GM12878 (cell line): ENCODE measurements at places on chromosomes 5 and 9. TPM values are rescaled to one million over a fixed set of nuclear protein-coding genes. Genes with fewer than 3 reads are reported as not detected.

The PAEP gene
- total RNA-seq: not detected in 2 replicates

DNA sequence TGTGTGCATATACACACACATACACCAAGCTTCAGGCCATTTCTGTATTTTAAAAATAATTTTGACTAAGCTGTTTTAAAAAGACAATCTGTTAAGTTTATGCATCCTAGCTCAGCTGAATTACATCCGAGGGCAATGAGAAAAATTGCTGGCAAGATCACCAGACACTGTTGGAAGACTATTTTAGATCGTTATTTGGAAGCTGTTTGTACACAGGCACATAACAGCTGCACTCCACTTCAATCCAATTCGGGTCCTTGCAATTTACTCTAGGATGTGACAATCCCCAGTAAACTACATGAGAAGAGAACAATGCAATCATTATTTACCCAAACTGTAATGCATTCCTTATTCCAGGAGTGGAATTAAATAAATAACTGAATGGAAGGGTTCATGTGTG lies 79.3 kb upstream of the RASA1 start:
- H3K4me1 ChIP-seq: peaks cover 11% of the 10 kb centered on the region
- H3K4me3 ChIP-seq: no peak overlapping the region
- H3K27me3 ChIP-seq: no peaks in the 10 kb centered on the region
- H3K27ac ChIP-seq: no peak overlapping the region

- no peak for DNase-seq
- H3K4me3 ChIP-seq: no peak overlapping the region
- no peaks in the 10 kb centered on the region for H3K27me3 ChIP-seq
- H3K4me1 ChIP-seq: peaks cover 2% of the 10 kb centered on the region
- H3K36me3 ChIP-seq: no peaks in the 10 kb centered on the region
Measured at GRCh38 chr5:109706095-109706494, 16.4 kb downstream of the MAN2A1 start.

DNA sequence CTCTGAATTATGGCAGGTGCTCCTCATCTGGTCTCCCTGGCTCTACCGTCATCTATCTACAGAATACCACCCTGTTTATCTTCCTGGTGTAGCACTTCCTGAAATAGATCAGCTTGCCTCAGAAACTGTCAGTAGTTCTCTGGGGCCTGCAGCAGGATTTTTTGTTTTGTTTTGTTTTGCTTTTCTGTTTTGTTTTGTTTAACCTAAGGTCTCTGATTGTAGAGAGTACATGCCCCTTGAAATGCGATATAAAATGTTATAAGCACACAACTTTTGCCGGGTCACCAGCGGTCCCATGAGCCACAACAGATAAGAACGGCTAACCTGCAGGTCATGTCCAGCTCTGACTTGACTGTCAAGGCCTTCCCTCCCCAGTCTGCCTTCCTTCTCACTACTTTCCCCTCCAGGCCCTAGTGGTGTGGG lies 26.6 kb upstream of the CREBRF start:
- no peak overlapping the region for H3K27ac ChIP-seq
- H3K4me1 ChIP-seq: peaks cover 8% of the 10 kb centered on the region
- DNase-seq: no peak
- no peaks in the 10 kb centered on the region for H3K27me3 ChIP-seq

- H3K27me3 ChIP-seq: no peaks in the 10 kb centered on the region
- no peaks in the 10 kb centered on the region for H3K36me3 ChIP-seq
- no peak overlapping the region for H3K4me3 ChIP-seq
- no peak for DNase-seq
- no peak overlapping the region for H3K27ac ChIP-seq
- peaks cover 39% of the 10 kb centered on the region for H3K4me1 ChIP-seq
Measured at GRCh38 chr9:123316053-123316718, 39.8 kb upstream of the CRB2 start.

- no peak for DNase-seq
- no peaks in the 10 kb centered on the region for H3K36me3 ChIP-seq
- H3K27ac ChIP-seq: no peak overlapping the region
- H3K4me1 ChIP-seq: no peaks in the 10 kb centered on the region
Measured at GRCh38 chr5:126718236-126718868, 58.6 kb upstream of the LMNB1 start.

DNA sequence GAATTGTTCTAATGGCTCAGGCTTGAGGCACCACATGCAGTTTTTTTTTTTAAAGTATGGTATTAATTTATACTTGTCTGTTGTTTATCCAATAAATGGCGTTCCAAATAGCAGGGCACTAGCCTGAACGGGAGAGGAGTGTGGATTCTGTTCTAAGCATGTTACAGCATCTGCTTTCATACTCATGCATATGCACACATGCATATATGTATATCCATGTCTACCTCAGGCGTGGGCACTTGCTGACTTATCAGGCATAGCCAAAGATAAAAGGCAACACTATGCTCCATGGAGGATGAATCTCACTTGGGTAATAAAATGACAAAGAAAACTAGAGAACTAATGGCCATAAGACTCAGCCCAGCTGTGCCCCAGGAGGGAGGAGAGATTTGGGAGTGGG lies 393.8 kb downstream of the GADD45G start:
- H3K4me1 ChIP-seq: peaks cover 12% of the 10 kb centered on the region
- no peaks in the 10 kb centered on the region for H3K27me3 ChIP-seq
- H3K27ac ChIP-seq: no peak overlapping the region
- no peaks in the 10 kb centered on the region for H3K36me3 ChIP-seq
- no peak overlapping the region for H3K4me3 ChIP-seq
- no peak for DNase-seq

GRCh38 chr9:618478-618877 lies 223.0 kb upstream of the DMRT1 start:
- no peaks in the 10 kb centered on the region for H3K4me1 ChIP-seq
- DNase-seq: no peak
- no peak overlapping the region for H3K4me3 ChIP-seq
- H3K36me3 ChIP-seq: no peaks in the 10 kb centered on the region
- no peak overlapping the region for H3K27ac ChIP-seq
- no peaks in the 10 kb centered on the region for H3K27me3 ChIP-seq

DNA sequence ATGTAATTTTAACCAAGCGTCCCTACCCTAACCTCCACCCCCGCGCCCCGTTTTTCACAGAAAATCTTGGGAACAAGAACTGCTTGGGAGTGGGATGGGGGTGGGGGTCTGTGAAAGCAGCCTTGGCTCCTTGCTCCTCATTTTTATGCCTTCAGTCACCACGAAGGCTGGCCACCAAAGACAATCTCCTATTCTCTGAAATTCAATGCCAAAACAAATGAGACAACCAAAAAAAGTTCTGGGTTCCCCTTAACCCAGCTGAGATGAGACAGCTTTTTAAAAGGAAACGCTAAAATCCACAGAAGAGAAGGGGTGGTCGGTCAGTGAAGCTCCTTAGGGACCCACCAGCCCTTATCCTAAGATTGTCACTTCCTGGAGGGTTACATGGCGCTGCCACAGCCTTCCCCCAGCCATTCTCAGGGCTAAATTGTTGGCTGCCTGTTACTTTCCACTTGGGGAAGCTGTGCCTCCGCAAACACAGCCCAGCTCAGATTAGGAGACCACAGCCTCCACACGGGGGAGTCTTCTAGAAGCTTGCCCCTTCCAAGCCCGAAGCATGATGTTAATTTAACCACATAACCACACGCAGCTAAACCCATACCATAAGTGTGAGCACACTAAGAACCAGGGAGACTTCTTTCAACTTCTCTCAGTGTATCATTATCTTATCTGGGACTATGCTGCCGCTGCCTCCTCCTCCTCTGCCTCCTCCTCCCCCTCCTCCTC lies 136.3 kb downstream of the FOXD1 start:
- H3K27me3 ChIP-seq: peaks cover 10% of the 10 kb centered on the region
- no peaks in the 10 kb centered on the region for H3K4me1 ChIP-seq
- no peaks in the 10 kb centered on the region for H3K36me3 ChIP-seq
- H3K27ac ChIP-seq: no peak overlapping the region

- H3K27ac ChIP-seq: no peak overlapping the region
- H3K4me1 ChIP-seq: no peaks in the 10 kb centered on the region
- peaks cover 3% of the 10 kb centered on the region; the same call in 1 of the 2 replicates for H3K36me3 ChIP-seq
- H3K4me3 ChIP-seq: no peak overlapping the region
- DNase-seq: peak; percentile 15
- H3K27me3 ChIP-seq: no peaks in the 10 kb centered on the region
Measured at GRCh38 chr5:60649288-60649917, 50.6 kb downstream of the DEPDC1B start.

DNA sequence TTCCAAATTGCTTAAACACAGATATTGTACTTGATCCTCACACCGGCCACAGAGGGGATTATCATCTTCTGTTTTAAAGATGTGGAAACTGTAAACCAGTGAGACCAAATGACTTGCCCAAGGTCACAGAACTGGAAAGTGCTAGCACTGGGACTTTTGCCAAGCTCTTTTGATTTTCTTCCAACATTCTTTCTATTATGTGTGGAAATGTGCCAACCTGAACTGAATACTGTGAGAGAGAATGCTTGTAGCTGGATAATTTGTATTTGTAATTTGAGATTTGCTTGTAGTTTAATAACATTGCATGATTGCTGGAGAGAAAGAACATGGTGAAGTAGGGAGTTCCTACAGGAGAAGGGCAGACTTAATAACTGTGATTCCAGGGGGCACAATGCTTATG lies 977.9 kb upstream of the NUDT12 start:
- no peaks in the 10 kb centered on the region for H3K36me3 ChIP-seq
- no peaks in the 10 kb centered on the region for H3K4me1 ChIP-seq
- no peak overlapping the region for H3K27ac ChIP-seq

The HSPB3 gene
- not detected in 2 replicates for total RNA-seq

The ACTBL2 gene
- not detected in 2 replicates for total RNA-seq

The BTNL8 gene
- not detected in 2 replicates for total RNA-seq

The GDNF gene
- not detected in 2 replicates for total RNA-seq

DNA sequence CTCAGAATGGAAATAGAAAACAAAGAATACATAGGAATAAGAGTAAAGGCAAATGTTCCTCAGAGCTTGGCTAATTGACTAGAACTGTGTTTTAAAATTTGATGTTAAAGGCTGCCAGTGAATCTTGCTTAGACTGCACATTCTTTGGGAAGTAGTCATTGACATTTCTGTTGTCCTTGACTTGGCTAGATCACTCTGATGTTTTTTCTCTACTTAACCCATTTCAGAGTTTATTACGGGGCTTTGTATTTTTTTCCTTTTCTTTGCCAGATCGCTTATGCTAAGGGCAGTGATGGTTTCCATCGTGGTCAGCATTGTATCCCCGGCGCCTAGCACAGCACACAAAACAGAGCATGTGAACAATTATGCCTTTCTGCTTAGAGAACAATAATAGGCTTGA lies 1126.7 kb upstream of the CDH9 start:
- H3K27me3 ChIP-seq: no peaks in the 10 kb centered on the region
- H3K4me3 ChIP-seq: no peak overlapping the region
- H3K4me1 ChIP-seq: no peaks in the 10 kb centered on the region
- H3K36me3 ChIP-seq: no peaks in the 10 kb centered on the region
- no peak overlapping the region for H3K27ac ChIP-seq

DNA sequence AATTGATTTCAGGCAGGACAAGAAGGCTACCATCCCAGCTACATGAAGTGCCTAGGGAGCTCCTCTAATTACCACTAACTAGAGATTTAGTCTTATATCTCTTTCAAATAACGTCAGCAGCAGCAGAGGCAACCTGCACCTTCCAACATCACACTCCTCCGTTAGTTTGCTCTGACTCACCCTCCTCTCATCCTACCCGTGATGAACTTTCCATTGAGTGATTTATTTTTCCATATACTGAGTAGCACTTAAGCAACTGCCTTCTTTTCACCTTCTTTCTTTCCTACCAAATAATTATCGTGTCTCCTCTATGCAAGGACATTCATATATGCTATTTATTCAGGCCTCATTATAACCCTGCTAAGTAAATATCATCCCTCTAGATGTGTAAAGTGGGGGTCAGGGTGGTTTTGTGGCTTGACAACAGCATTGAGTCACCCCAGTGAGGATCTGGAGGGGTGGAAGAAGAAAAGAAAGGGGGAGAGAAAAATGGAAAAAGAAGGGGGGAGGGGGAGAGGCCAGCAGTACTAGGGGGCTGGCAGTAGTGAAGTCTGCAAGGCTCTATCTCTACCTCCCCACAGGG lies 64.6 kb upstream of the CAST start:
- H3K36me3 ChIP-seq: no peaks in the 10 kb centered on the region
- no peaks in the 10 kb centered on the region for H3K4me1 ChIP-seq
- no peak overlapping the region for H3K27ac ChIP-seq
- no peak overlapping the region for H3K4me3 ChIP-seq
- no peak for DNase-seq
- H3K27me3 ChIP-seq: no peaks in the 10 kb centered on the region

DNA sequence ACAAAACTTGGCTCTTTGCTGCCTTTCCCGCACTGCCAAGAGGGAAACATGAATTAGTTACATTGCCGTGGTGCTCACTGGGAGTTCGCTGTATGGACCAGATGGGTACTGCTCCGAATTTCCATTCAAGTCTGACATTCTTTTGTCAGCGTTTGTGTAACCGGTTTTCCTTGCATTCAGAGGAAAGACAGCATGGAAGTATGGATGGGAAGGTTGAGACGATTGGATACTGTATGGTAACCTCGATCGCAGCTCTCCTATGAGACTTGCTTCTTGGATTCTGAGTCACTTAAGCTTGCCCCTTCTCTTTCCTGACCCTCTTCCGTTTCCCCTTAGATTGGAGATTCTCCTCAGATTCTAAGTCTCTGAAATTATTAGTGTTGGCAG lies 625 bp upstream of the UBLCP1 start:
- no peaks in the 10 kb centered on the region for H3K27me3 ChIP-seq
- no peaks in the 10 kb centered on the region for H3K36me3 ChIP-seq
- DNase-seq: no peak
- no peaks in the 10 kb centered on the region for H3K4me1 ChIP-seq

The ZNF366 gene
- total RNA-seq: 0.18 TPM in 1 of 2 replicates, not detected in the other

- H3K36me3 ChIP-seq: no peaks in the 10 kb centered on the region
- no peak for DNase-seq
- H3K4me3 ChIP-seq: no peak overlapping the region
- H3K27ac ChIP-seq: 0 out of 2 replicates have a peak overlapping the region, but pooled peaks have one; percentile 20
- H3K27me3 ChIP-seq: no peaks in the 10 kb centered on the region
Measured at GRCh38 chr5:56154732-56155484, 78.2 kb downstream of the ANKRD55 start.

The HSD17B3 gene
- not detected in 2 replicates for total RNA-seq

The FBP1 gene
- 0.38 TPM in 1 of 2 replicates, not detected in the other for total RNA-seq

- H3K27ac ChIP-seq: no peak overlapping the region
- H3K27me3 ChIP-seq: no peaks in the 10 kb centered on the region; the same call in 1 of the 2 replicates
- no peak for DNase-seq
- H3K4me1 ChIP-seq: no peaks in the 10 kb centered on the region
- H3K36me3 ChIP-seq: no peaks in the 10 kb centered on the region
- H3K4me3 ChIP-seq: no peak overlapping the region
Measured at GRCh38 chr9:77807846-77808750, 160.0 kb upstream of the GNA14 start.

The NCBP1 gene
- 32.4 and 39.5 TPM in 2 replicates for total RNA-seq

The LHX3 gene
- not detected in 2 replicates for total RNA-seq

The FRMPD1 gene
- not detected in 2 replicates for total RNA-seq
